ENCODE measurements at places on chromosomes 5 and 9.
A peak's percentile ranks its signal among the peaks of the same experiment; 100 is the strongest.

DNA sequence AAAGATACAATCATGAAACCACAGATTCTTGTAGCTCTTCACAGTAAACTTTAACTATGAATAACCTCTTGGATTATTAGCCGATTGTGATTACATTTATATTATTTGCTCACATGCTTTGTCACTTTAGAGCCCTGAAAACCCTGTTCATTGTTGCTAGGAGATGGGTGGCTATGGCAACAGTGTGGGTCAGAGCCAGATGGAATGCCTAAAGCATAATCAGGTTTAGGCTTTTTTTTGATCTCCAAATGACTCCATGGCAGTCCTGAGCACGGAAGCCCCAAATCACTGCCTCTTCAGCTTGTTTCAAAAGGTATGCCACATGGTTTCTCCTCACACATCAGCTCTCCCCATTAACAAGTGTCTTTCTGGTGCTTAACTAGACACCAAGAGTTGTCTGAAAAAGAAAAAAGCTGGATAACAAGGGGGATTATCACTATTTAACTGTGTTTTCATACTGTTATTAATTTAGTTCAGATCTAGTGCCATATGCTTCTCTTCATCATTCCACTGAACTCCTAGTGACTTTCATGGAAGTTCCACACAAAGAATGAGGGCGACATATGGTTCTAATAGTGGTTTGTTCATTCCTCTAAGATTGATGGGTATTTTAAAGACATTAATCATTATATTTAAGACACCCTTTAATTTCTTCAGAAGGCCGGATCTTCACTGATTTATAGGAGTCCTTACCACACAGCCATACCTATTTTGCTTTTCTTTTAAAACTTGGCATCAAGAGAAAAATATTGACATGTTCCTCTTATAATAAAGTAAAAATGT is 88.8 kb upstream of the PAM start:
- no peak for DNase-seq

DNA sequence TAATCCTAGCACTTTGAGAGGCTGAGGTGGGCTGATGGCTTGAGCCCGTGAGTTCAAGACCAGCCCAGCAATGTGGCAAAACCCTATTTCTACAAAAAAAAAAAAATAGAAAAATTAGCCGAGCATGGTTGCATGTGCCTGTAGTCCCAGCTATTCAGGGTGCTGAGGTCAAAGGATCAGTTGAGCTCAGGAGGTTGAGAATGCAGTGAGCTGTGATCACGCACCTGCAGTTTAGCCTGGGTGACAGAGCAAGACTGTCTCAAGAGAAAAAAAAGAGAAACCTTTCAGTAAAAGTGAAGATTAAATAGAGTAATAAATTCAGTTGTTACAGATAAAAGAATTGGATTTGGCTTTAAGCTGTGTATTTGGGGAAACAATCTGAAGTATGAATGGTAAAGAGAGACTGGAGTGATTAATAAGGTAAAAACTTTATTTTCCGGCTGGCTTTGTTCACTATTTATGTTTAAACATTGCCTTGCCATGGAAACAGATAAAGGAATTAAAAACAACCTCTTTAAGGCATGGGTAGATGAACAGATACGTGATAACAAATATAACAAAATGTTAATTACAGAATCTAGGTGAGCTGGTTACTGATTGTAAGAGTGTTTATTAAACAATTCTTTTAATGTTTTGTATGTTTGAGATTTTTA is 56.0 kb upstream of the PCAT7 start:
- no peak for DNase-seq

DNA sequence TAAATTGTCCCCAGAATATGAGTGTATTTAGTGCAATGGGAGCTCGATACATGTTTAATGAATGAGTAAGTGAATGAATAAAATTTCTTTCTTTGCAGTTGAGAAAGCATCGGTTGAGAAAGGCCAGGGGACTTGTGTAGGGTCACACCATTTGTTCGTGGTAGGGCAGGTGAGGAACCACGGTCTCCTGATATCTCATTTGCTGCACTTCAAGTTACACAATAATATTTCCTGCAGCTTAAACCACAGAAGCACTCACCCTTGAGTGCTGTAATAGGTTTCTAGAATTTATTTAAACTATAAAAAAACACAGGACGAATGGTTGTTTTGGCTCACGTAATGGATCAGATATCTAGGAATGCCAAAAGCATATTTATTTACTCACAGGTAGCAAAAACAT is 429.8 kb downstream of the SPATA31D1 start:
- DNase-seq: no peak

DNA sequence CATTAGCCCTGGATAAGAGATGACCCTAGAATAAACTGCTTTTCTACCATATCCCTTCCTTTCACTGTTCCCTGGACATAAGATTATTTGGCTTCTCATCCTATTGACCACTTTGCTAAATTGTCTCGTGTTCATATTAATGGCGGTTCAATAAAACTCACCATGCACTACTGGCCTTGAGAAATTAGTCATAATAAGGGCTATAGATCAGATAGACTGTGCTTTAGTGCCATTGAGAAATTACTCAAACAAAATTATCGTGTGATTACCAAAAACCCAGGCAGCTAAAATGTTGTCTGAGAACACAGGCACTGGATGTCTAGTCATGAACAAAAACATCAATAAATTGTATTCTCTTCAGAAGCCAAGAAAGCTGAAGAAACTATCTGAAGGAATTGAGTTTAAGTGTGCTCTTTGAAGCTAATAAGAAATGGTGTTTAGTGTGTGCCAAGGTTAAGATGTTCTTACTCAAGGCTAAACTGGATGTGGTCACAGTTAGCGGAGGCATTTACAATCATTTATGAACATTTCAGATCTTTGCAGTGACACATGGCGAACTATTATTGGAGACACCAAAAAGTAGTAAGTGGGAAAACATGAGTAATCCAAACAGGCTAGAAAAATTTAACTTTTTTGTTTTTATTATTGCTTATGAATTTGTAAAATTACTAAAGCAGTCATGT is 460.4 kb upstream of the RORB start:
- no peak for DNase-seq

GRCh38 chr9:84293001-84293798 is 47.4 kb downstream of the SLC28A3 start:
- DNase-seq: no peak

GRCh38 chr9:13127131-13127530 is 152.4 kb downstream of the MPDZ start:
- DNase-seq: no peak

GRCh38 chr5:79378510-79379186 is 135.3 kb downstream of the HOMER1 start:
- DNase-seq: no peak

DNA sequence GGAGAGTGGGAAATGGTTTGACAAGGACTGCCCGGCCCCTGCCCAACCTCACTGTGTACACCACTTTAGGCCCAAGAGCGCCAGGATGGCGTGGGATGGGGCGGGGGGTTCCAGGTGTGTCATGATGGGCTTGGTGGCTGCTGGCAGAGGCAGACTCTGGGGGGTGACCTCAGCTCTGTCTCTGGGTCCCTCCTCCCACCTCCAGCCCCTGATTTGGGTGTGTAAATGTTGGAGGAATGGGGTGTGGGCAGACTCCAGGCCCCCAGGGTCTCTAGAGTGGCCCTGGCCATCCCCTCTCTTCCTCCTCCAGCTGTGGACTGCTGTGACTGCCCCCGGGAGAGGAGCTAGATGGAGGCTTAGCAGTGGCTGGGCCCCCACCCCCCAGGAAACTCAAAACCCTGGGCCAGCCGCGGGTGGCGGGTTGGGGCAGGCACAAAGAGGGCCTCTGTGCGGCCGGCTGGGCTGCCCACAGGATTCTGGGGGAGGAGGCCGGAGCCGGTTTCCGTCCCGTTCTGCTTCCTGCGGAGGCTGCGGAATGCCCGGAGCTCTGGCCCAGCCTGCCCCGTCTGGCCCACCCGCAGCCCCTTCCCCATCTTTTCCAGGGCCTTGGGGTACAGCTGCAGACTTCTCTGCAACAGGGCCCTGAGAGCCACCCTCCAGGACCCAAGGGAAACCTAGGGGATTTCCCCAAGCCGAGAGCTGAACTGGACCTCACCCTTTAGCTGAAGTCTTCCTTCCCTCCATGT is 23.1 kb downstream of the CXXC5 start:
- DNase-seq: no peak

DNA sequence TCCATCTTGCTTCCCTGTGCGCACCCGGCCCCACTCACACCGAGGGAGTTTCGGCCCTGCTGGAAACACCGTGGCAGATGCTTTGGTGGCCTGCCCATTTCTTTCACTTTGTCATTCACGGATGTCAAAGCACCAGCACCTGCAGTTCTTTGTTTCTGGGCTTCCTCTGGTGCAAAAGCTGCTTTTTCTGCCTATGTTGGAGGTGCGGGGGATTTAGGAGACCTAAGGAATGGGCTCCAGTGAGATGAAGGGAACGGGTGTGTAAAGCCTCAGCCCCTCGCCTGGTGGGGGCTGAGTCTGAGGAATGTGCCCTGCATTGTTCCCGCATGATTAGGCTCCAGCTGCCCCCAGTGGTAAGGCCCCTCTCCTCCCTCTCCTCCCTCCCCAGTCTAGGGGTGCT is 62.3 kb downstream of the THBS4 start:
- no peak for DNase-seq

GRCh38 chr5:109852371-109853155 is 162.8 kb downstream of the MAN2A1 start:
- no peak for DNase-seq

DNA sequence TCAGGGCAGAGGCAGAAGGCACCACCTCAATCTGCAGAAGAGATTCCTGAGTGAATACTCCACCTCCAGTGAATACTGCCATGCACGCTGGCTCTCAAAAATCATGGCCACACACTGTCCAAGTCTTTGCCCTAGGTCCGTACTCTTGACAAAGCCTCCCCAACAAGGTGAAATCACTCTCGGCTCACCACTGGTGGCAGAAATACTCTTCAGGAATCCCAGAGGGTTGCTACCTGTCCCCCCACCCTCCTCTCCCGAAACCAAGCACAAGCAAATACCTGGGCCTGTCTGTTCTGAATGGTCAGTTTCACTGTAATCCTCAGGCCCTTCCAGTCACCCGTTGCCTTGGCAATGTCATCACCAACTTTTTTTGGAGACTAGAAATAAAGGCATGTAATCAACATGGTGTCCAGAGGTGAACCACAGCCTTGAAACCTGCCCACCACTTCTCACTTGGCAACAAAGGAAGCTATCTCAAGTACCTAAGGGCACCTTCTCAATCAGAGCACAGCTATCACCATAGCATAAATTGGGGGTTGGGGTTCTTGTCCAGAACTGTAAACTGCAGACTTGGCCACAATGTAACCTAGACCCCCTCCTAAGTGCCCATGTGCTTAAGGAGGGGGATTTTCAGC is 1.8 kb downstream of the RPL12 start:
- DNase-seq: peak; percentile 12

DNA sequence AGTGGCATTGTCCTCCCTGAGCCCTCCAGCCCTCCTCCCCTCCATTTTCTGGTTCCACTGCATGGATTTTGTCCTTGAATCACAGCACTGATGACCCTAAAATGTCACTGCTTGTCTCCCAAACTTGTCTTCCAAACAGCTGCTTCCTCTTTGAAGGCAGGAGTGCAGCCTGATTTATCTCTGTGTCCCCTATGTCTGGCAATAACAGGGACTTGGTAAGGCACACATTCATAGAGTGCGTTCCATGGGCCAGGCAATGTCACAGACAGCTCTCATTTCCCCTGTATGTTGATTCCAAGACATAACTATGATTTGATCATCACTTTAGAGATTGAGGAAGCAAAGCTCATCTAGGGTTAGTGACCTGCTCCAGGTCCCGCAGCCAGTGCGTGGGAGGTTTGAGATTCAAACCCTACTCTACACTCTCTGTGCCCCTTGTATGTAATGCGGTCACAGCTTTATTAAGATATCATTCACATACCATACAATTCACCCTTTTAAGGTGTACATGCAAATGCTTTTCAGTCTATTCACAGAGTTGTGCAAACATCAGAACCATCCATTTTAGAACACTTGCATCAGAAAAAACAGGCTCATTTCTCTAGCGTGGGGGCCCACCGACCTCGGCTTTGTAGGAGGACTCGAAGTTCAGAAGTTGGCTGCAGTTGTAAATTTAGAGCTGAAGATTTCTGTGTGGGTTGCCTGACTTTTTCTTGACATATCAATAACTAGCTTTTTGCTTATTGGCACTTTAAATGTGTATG is 28.4 kb upstream of the BOD1 start:
- DNase-seq: no peak

DNA sequence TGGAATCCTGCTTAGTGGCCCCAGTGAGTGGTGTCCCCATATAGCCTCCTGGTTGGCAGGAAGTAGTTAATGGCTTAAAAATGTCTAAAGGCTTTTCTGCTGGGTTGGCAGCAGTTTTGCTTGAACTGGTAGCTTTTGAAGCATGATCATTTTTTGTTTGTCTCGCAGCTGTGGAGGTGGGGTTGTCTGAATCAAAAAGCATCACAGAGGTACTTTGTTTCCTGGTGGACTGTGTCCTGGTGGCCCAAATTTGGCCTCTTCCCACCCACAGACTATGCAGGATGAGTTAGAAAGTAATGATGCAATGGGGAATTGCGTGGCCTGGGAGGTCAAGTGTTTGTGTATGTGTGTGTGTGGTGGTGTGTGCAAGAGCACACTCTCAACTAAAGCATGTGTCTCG is 322.7 kb downstream of the ARHGEF28 start:
- no peak for DNase-seq

GRCh38 chr9:28653216-28653615 is 1079.9 kb upstream of the C9orf72 start:
- DNase-seq: no peak

GRCh38 chr5:82551840-82552385 is 273.8 kb upstream of the RPS23 start:
- DNase-seq: no peak

DNA sequence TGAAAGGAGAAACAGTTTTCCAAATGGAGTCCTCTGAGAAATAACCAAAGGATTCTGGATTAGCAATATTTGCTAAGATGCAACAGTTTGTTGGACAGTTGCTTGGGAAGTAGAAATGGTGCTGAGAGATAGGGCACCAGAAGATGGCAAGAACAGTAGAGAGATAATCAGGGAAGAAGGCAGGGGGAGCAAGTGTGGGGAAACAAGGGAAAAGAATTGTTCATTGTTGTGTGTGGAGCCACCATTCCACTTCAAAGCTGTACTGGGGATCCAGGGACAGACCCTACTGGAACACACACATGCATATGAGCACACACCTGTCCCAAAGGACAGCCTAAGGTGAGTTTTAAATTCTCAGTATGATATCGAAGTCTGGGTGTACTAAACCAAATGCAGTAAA is 152.5 kb downstream of the ZNF608 start:
- DNase-seq: no peak

GRCh38 chr5:173271419-173271818 is 36.4 kb upstream of the NKX2-5 start:
- DNase-seq: no peak
